Anterior cingulate cortex (tissue), 58 donors: ENCODE measurements at places on chromosomes 3 and 15.

- no peak for DNase-seq
Observed at GRCh38 chr3:77906102-77906709, 866.3 kb downstream of the ROBO2 start.

DNA sequence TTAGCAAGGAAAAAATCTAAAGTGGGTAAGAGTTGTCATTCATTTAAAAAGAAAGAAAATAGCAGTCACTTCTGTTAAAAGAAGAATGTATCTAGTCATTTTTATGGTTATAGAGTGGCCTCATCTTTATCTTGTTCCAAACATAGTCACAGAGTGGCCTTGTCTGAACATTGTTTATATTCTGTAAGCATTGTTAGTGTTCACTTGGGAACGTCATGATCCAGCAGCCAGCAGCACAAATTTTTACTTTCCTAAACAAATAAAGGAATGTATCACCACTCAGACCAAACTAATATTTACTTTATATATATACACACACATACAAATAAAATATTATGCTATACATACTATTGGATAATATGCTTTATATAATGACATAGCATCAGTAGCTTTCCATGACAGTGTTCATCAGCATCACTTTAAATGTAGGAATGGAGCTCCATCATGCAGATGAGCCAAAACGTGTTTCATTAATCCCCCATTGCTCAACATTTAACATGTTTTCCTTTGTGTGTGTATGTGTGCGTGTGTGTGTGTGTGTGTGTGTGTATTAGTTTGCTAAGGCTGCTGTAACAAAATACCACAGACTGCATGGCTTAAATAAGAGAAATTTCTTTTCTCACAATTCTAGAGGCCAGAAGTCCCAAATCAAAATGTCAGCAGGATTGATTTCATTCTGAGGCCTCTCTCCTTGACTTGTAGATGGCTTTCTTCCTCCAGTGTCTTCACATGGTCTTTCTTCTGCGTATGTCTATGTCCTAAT, 39.6 kb upstream of the GYG1 start:
- DNase-seq = no peak

- no peak for DNase-seq
Observed at GRCh38 chr15:51285399-51285798, 53.0 kb downstream of the CYP19A1 start.

GRCh38 chr3:162034368-162034767, 537.8 kb downstream of the OTOL1 start:
- DNase-seq = no peak

- DNase-seq = no peak
Observed at GRCh38 chr15:87753539-87753938, 503.0 kb downstream of the NTRK3 start.
